Muscle of arm (tissue), 14 donors: ENCODE measurements at places on chromosomes 3 and 15.

DNA sequence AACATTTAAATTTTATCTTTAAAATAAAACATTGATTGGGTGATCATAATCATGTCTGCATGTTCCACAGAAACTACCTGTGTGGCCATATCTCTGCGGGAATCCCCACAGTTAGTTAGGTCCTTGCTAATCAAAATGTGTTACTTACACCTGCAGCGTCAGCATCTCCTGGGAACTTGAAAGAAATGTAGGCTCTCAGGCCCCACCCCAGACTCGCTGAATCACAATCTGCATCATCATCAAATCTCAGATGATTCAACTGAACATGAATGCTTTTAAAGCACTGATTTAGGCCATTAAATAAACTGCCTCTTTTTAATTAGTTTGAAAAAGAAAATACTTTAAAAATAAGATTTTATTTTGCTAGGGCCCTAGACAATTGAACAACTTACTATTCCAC, 577.8 kb downstream of the PYDC2 start:
- DNase-seq: no peak

GRCh38 chr15:68399096-68400065, 32.6 kb downstream of the ITGA11 start:
- no peak for DNase-seq

- DNase-seq: no peak
Observed at GRCh38 chr15:53512029-53512428, 247.4 kb downstream of the WDR72 start.

DNA sequence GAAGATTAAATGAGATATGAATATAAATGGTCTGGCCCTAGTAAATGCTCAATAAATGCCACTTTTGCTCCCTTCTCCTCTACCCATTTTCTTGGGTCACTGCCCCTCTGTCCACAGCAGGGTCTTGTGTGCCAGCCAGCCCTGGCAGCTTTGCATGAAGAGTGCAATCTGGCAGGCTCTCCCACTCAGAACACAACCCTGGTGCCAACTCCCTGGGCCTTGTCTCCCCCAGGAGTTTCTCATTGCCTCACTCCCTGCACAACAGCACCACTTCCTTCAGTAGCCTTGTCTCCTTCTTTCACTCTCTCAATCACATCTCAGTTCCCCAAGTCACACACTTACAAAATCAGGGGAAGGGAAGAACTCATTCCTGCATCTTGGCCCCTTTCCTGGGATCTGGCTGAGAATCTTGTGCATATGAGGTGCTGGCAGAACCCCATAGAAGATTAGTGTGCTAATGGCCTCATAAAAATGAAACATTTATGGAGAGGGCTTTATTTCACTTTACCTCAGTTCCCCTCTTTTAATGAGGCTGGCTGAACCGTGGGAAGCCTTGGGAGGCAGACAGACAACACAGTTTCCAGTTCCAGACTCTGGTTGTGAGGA, 445.9 kb upstream of the PROK2 start:
- no peak for DNase-seq

DNA sequence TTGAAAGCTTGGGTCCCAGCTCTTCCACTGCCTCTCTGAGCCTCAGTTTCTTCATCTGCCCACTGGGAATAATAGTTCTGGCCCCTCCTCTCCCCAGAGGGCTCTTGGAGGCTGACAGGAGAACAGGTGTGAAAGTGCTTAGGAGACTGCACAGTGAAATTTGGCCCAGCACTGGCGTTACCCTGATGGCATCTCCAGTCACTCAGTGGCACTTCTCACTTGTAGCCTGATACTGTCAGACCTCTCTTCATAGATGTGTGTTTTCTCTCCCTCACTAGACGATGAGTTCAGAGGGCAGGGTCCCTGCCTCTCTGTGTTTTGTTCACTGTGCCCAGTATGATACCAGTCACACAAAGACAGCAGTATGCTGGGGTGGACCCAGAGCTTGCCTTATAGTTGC, 22.2 kb upstream of the IGDCC3 start:
- no peak for DNase-seq

DNA sequence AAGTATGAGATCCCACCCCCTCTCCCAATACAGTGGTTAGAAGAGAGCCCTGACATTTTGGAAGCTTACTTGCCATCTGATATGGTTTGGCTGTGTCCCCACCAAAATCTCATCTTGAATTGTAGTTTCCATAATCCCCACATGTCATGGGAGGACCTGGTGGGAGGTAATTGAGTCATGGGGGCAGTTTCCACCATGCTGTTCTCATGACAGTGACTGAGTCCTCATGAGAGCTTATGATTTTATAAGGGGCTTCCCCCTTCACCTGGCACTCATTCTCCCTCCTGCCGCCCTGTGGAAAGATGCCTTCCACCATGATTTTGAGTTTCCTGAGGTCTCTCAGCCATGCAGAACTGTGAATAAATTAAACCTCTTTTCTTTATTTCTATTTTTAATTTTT, 28.8 kb upstream of the HES1 start:
- DNase-seq: no peak

- DNase-seq: no peak
Observed at GRCh38 chr3:183962807-183963206, 54.9 kb downstream of the ABCC5 start.

DNA sequence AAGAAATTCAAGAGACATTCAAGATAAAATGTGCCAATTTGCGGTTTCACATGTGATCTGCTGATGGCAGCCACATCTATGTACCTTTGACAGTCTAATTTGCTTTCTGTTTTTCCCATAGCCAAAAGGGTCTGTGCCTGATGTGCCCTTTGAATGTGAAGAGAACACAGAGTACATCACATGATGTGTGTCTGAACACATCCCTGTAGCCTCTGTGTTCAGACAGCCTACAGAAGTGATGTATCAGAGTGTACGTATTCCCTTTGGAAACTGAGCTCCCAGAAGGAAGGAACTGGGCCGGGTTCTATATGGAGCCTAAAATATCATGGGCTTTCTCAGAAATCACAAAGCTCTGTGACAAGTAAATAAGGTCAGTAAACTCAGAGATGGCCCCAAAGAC, 52.4 kb downstream of the BOC start:
- DNase-seq: no peak

- DNase-seq: peak; percentile 68
Observed at GRCh38 chr3:11635680-11636393, 7.9 kb downstream of the VGLL4 start.

DNA sequence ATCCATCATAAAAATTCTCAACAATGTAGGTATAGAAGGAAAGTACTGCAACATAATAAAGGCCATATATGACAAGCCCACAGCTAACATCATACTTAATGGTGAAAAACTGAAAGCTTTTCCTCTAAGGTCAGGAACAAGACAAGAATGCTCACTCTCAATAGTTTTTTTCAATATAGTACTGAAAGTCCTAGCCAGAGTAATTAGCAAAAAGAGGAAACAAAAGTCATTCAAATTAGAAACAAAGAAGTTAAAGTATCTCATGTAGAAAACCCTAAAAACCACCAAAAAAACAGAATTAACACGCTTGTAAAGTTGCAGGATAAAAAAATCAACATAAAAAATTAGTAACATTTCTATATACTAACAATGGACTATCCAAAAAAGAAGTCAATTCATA, 61.8 kb downstream of the MYH15 start:
- DNase-seq: no peak

DNA sequence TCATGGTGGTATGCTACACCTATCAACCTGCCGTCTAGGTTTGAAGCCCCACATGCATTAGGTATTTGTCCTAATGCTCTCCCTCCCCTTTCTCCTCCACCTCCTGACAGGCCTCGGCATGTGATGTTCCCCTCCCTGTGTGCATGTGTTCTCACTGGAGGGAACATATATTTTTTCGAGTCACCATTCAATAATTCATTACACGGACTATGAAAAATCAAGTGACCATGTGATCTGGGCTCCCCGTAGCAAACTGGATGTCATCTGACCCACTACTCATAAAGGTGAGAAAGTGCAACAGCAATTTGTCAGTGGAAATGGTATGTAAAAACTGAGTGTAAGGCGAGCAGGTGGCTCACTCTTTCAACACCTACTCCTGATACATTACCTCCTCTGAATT, 224.3 kb upstream of the RASGRP1 start:
- DNase-seq: no peak

GRCh38 chr15:61992518-61992917, 67.7 kb downstream of the VPS13C start:
- DNase-seq: no peak

DNA sequence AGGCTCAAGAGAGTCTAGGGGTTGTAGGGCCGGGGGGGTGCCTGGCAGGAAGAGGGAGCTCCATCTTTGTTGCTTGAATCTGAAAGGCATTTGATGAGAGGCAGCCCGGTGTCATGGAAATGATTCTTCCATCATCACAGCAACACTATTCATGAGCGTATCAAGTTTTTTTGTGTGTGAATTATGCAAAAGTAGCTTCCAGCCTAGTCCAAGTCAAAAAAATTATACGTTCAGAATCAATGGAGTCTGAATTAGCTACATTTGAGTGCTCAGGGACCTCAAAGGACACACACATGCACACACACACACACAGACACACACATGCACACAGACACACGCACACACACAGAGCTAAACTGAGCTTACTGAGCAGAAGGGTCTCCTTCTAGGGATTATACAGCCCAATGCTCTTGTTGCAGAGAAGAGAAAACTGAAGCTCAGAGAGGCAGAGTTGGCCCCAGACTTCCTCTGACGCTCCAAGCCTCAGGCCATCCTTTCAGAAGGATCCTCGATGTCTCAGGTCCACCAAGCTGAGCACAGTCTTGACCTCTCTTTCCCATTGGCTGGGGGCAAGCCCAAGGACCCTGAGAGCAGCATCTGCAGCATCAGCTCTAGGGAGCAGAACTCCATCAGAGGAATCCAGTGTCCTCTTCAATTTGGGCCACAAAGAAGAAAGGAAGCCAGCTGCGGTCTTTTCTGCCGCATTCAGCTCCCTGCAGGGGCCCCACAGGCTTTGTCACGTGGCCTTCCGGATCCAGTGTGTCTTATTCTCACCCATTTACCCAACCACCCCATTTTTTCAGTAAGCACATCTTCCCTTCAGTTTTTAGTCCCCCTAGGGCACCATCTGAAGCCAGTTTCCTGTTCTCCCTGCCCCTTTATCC, 228.0 kb downstream of the UACA start:
- no peak for DNase-seq

GRCh38 chr15:82047453-82048400, 1.9 kb upstream of the MEX3B start:
- no peak for DNase-seq

DNA sequence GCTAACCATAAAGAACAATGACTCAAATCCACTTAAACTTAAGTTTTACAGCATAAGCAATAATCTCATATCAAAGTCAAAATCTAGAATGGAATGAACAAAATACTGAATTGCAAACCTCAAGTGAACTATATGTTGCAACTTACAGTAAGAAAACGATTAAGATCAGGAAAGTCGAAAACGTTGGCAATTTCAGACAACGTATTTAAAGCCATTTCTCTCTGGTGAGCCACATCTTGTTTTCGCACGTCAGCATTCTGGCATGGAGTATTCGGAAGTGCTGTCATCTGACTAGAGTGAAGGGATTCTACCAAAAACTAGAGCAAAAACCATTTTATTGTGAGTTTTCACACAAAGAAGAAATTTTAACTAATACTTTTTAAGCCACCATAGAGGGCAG, 28.5 kb downstream of the ATR start:
- DNase-seq: no peak

- DNase-seq: no peak
Observed at GRCh38 chr3:119635719-119636118, 24.7 kb downstream of the POPDC2 start.

- DNase-seq: no peak
Observed at GRCh38 chr3:138914870-138915502, 32.0 kb downstream of the FOXL2 start.

- no peak for DNase-seq
Observed at GRCh38 chr15:31228980-31229826, 97.4 kb upstream of the KLF13 start.

DNA sequence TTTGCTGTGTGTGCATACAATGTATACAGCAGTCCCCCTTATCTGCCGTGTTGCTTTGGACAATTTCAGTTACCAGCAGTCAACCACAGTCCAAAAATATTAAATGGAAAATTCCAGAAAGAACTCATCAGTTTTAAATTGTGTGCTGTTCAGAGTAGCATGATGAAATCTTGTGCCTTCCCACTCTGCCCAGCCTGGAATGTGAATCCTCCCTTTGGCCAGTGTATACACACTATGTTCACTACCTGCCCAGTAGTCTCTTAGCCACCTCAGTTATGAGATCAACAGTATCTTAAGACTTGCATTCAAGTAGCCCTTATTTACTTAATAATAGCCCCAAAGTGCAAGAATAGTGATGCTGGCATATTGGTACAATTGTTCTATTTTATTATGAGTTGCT, 133.6 kb upstream of the ABHD17C start:
- no peak for DNase-seq

GRCh38 chr3:100865442-100865841, 127.8 kb downstream of the ABI3BP start:
- DNase-seq: no peak

GRCh38 chr3:50545781-50546180, 21.8 kb downstream of the C3orf18 start:
- DNase-seq: no peak

DNA sequence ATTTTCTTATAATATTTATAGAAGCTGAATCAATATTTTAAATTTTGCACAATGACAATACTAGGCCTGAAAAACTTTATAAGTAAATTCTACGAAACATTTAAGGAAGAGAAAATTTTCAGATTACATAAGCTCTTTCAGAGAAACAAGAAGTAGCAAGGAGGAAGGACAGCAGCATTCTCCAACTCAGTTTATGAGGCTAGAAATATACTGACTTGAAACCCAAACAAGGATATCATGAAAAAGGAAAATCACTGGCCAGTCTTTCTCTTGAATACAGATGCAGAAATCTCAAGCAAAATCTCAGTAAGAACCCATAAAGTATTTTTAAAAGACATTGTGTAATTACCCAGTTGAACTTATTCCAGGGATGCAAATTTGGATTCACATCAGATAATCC, 121.3 kb downstream of the STAC start:
- no peak for DNase-seq

GRCh38 chr3:119258915-119259314, 18.2 kb upstream of the B4GALT4 start:
- DNase-seq: no peak
